ENCODE measurements at places on chromosomes 3 and 15. TPM values are rescaled to one million over a fixed set of nuclear protein-coding genes. Genes with fewer than 3 reads are reported as not detected.
A peak's percentile ranks its signal among the peaks of the same experiment; 100 is the strongest.

Gene CCDC39
- total RNA-seq = 0.42 TPM

Gene LSM3
- total RNA-seq = 4.8 TPM

Gene TRANK1
- 9.3 TPM for total RNA-seq

Gene FBXO40
- total RNA-seq = not detected

Gene CRABP1
- 1.6 TPM for total RNA-seq

Gene CPNE9
- total RNA-seq = not detected

Gene CAND2
- 14.3 TPM for total RNA-seq

Gene GOLGA8B
- total RNA-seq = 312 TPM

Gene SCAMP5
- total RNA-seq = 1.5 TPM

Gene QTRT2
- total RNA-seq = 21.3 TPM

Gene GJD2
- total RNA-seq = not detected

Gene GATA2
- 24.7 TPM for total RNA-seq

Gene IL5RA
- 0.59 TPM for total RNA-seq

Gene C2CD4A
- total RNA-seq = under 0.01 TPM

Gene TBCCD1
- 10.5 TPM for total RNA-seq

Gene NOX5
- total RNA-seq = 2.7 TPM

Gene CX3CR1
- total RNA-seq = not detected

- DNase-seq = no peak
Observed at GRCh38 chr3:138459619-138460535, 25.5 kb downstream of the ESYT3 start.

DNA sequence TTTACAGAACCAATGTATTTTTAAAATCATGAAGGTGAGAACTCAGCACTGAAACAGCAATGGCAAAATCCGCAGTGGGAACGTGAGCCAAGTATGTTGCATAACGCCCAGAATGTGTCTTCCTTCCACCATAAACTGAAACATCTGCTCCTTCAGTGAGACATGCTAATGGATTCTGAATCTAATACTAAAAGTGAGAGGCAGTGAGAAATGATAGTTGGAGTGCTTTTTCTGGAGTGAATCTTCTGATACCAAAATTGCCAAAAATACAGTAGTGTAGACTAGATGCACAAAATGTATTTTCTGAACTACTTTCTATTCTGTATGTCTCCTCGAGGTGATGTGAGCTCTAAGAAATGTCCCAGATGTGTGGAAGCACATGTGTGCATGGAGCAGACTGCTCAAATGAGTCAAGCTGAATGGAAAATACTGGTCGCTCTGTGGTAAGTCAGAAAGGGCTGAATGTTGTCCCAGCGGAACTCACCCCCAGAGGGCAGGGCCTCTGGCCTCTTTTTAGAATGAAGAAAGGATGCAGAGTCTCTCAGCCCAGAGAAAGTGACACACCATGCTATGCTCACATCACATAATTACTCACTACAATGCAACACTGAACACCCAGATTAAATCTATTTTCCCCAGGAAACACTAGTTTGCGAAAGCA, 73.0 kb downstream of the ATP10A start:
- peak; percentile 56 for DNase-seq

- no peak for DNase-seq
Observed at GRCh38 chr3:126040386-126040785, 43.5 kb downstream of the SLC41A3 start.

GRCh38 chr15:63895787-63896218, 62.1 kb upstream of the HERC1 start:
- no peak for DNase-seq

GRCh38 chr3:157305392-157305791, 131.3 kb upstream of the PTX3 start:
- no peak for DNase-seq

- DNase-seq = no peak
Observed at GRCh38 chr3:140914384-140914945, 27.2 kb upstream of the SLC25A36 start.

DNA sequence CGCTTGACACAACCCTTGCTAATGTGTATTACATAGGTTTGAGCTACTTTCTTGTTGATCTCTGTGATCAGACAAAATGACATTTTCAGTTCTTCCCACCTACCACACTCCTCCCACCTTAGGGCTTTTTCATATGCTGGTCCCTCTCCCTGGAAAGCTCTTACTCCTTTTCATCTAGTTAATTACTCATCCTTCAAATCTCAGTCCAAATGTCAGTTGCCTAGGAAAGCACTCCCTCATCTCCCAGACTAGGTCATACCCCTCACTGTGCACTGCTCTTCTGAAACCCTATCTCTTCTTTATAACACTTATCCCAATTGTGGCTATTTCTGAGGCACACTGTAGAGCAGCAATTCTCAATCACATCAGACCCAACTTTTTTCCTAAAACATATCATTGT, 7.3 kb downstream of the ZNF106 start:
- no peak for DNase-seq

DNA sequence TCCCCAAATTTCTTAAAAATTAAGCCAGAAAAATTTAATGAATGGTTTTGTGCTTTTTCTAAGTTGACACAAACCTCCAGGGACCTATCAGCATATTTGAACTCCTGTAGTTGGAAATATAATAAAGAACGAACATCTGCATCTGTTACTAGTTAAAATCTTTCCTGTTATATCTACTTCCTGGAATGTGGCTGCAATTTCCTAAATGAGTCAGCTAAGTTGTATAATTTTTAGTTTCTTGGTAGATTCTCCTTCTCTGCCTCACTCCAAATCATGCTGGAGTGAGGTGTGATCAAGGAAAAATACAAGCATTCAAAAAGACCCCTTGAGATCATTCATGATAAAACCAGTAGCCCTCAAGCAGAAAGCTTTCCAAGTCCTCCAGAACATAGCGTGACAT, 106.2 kb upstream of the MCTP2 start:
- no peak for DNase-seq

DNA sequence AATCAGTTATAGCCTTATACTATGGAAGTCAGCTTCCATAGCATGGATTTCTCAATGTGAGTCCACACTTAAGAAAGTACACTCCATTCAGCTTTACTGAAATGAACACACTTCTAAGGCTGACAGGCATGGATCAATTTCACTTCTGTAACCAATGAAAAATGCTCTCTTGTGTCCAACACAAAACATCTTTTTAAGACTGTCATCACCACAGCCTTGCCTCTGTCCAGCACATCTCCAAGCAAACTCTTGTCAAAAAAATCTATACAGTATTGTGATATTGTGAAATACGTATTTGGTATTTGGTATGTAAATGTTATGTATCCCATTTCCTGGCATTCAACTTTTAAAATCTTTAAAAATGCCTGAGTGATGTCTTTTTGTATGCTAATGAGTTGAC, 208.7 kb downstream of the RAP2B start:
- no peak for DNase-seq

DNA sequence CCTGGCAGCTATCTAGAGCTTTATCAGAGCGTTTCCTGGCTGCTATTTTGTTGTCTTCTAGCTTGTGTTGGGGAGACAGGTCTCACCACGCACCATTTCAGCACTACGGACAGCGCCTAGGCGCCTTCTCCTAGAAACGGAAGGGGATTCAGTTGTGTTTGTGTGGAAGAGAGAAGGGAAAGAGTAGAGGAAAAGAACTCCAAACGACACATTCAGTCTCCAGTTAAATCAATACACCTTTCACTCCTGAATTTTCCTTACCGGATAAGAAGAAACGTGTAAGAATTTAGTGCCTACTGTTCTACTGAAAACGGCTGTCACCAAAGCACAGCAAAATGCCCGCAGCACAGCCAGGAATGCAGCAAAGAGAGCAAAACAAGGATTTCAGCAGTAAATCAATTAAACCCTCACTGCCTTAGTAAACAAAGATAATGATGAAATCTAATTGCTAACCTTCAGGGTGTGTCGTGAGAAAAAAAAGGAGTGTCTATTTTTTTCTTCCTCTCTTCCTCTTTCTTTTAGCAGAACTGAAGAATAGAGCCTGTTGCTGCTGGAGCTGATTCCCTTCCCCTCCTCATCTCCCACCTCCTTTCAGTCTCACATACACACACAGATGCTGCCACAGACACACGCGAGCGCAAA, 412 bp upstream of the CTXN2 start:
- peak; percentile 22 for DNase-seq

DNA sequence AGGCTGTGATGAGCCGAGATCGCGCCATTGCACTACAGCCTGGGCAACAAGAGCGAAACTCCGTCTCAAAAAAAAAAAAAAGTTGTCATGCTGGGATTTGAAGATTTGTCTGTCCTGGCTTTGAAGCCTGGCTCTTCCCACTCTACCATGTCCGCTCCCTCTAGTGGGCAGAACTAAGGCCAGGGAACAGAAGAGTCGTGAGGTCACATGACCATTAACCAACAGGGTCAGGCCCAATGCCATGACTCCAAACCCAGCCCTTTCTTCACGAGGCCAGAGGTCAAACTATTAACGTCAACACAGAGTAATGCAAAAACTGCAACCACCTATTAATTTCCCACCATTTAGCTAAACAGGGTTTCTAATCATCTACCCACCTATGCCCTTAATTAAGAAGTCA, 212.1 kb downstream of the ADAMTS17 start:
- no peak for DNase-seq

DNA sequence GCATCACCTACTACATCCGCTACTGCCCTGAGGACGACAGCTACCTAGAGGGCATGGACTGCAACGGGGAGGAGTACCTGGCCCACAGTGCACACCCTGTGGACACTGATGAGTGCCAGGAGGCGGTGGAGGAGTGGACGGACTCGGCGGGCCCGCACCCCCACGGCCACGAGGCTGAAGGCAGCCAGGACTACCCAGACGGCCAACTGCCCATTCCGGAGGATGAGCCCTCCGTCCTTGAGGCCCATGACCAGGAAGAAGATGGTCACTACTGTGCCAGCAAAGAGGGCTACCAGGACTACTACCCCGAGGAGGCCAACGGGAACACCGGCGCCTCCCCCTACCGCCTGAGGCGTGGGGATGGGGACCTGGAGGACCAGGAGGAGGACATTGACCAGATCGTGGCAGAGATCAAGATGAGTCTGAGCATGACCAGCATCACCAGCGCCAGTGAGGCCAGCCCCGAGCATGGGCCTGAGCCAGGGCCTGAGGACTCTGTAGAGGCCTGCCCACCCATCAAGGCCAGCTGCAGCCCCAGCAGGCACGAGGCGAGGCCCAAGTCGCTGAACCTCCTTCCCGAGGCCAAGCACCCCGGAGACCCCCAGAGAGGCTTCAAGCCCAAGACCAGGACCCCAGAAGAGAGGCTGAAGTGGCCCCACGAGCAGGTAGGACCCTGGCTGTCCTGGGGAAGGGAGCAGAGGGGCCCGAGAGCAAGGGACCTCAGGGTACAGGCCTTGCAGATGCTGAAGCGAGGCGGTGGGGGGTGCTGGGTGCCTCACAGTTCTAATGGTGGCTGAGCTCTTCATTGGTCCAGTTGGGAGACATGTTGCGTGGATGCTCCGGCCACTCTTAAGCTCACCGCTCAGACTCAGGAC, 168.6 kb downstream of the APBA2 start:
- DNase-seq = no peak

- no peak for DNase-seq
Observed at GRCh38 chr3:126317029-126317996, 39.9 kb downstream of the KLF15 start.

DNA sequence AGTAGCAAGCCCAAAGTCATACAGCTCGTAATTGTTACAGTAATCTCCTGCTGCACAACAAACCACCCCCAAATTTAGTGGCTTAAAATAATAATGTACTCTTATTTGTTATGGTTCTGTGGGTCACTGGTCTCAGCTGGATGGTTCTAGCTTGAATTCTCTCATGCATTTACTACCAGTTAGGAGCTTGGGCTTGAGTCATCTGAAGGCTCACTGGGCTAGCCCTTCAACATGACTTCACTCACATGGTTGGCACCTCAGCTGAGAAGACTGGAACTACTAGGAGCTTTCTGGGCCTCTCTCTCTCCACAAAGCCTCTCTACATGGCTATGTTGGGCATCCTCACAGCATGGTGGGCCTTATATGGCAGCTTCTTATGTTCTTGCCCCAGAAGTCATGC, 12.5 kb downstream of the PCOLCE2 start:
- DNase-seq = no peak

DNA sequence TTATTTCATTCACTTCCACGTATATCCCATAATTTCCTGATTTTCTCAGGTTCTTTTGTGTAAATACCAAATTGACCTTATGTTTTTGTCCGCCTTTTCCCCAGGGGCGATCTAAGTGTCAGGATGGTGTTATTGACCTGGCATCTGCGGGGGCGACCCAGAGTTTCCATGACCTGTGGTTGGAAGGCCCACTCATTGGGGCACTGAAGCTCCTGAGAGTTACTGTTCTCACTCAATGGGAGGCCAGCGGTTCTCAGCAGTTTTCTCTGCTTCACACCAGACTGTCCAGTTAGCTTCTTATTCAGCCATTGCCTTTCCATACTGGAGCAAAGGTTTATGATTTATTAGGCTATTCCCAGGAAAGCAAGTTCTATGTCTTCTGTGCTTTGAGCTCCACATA, 53.3 kb downstream of the B3GALNT1 start:
- no peak for DNase-seq

DNA sequence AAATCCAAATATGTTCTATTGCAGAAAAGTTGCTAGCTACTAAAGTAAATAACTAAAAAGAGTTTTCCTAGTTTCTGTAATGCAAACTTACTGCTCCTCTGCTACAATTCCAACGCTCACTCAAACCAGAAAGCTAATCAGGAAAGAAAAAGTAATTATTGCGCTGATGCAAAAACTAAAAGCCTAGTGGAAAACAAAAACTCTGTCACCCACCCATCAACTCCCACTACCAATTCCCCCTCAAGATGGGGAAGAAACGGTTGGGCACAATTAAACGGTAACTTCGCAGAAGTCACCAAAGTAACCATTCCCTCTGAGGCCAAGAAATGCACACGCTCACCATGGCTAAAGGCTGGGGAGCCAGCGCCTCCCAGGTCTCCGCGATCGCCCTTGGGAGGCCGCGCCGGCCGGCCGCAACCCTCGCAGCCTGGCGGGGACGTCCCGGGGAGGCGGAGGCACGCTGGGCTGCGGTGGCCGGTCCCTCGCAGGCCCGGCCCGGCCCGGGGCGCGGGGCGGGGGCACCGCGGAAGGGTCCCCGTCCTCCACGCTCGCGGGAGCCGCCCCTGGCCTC, 684 bp downstream of the SLTM start:
- DNase-seq = no peak

- no peak for DNase-seq
Observed at GRCh38 chr3:116743062-116743461, 33.5 kb downstream of the TUSC7 start.

GRCh38 chr3:160667452-160667851, 9.5 kb upstream of the ARL14 start:
- DNase-seq = no peak

DNA sequence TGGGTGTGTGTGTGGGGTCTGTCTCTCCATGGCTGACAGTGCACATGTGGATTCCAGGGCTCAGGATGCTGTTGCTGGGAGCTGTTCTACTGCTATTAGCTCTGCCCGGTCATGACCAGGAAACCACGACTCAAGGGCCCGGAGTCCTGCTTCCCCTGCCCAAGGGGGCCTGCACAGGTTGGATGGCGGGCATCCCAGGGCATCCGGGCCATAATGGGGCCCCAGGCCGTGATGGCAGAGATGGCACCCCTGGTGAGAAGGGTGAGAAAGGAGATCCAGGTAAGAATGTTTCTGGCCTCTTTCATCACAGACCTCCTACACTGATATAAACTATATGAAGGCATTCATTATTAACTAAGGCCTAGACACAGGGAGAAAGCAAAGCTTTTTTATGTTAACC, 10.5 kb downstream of the ADIPOQ start:
- DNase-seq = no peak

All from tibial nerve (tissue), 4 donors.